ENCODE measurements at places on chromosomes 5 and 9.

- no peak for DNase-seq
Measured at GRCh38 chr9:91978740-91979414, 28.8 kb upstream of the ROR2 start.

GRCh38 chr5:112965733-112966306 lies 10.8 kb upstream of the DCP2 start:
- DNase-seq, result no peak

DNA sequence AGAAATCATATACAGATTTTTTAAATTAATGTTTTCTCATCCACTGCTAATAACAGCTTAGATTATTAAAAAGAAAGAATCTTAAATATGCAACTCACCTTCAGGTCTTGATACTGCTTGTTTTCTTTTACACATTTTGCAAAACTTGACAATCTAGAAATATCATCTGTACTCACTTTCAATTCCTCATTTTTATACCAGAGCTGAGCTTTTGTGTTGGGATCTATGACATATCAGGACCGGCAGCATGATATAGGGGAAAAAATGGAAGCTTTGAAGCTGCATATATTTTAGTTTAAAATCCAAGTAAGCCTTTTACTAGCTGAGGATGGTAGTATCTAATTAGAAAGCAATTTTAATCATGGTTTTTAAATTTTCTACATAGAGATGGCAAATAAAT lies 75.7 kb upstream of the SMARCA2 start:
- no peak for DNase-seq

- no peak for DNase-seq
Measured at GRCh38 chr5:39628348-39628747, 203.6 kb upstream of the DAB2 start.

DNA sequence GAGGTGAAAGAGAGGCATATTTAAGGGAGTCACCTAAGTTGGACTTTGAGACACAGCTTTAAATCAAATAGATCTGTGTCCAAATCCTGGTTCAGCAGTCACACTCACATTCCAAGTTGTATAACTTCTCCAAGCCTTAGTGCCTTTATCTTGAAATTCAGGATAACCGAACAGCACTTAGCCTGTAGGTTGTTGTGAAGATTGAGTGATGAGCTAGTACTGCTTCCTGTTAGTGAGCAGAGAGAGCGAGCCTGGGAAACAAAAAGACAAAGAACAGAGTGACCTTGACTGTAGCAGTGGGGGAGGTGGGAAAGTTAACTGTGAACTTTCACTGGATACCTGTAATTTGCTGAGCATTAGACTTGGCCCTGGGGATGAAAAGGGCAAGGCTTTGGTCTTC lies 22.4 kb downstream of the MAML1 start:
- no peak for DNase-seq

GRCh38 chr9:15977438-15977837 lies 424.6 kb downstream of the CCDC171 start:
- DNase-seq, result no peak

DNA sequence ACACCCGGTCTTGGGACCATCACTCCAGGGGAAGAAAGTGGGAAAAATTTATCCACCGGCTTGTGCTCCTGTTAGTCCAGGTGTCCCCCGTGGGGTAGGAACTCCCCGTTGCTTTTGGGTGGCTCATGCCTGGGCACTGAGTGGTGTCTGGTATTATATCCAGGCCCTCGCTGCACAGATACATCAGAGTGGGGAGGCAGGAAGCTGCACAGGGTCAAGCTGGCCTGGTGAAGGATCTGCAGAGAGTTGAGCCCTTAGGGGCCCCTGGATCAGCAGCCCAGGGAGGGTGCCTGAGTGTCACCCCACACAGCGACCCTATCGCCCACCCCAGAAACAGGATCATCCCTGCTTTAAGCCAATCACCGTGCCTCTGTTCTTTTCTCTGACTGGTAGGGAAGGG lies 24.4 kb upstream of the COL5A1 start:
- no peak for DNase-seq

DNA sequence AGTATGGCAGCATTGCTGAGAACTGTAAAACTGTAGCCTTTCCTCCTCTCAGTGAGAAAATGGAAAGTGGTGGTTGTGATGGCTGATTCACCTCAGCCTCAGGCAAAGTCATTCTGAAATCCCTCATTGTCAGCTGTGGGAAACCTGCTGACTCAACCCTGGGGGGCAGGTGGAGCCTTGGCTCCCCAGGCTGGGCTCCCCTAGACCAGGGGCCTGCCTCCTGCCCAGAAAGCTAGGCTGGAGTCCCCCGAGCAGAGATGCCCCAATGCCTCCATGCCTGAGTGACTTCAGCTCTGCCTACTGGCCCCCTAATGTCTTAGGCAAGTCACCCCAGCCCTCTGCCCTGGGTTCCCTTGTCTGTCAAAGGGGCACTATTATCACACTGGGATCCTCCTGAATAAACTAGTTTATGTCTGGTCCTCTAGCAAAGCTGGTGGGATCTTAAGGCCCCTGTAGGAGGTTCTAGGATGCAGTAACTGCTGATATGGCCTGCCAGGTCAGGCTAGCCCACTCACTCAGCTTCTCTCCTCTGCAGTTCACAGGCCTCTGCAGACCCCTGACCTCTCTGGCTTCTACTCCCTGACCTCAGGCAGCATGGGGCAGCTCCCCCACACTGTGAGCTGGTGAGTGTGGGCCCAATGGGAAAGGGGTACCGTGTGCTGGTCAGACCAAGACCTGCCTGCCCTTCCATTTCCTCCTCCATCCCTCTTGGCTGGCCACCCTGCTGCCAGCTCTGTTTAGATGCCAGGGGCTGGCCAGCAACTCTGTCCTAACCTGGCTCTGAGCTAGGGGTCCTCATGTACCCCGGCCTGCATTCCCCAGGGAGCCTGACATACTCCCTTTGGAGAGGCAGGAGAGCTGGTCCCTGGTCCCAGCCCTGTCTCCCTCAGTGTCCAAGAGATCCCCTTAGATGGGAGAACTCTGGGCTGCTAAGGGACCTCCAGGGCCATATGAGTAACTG lies 24.2 kb downstream of the TCF7 start:
- DNase-seq, result peak; percentile 51

DNA sequence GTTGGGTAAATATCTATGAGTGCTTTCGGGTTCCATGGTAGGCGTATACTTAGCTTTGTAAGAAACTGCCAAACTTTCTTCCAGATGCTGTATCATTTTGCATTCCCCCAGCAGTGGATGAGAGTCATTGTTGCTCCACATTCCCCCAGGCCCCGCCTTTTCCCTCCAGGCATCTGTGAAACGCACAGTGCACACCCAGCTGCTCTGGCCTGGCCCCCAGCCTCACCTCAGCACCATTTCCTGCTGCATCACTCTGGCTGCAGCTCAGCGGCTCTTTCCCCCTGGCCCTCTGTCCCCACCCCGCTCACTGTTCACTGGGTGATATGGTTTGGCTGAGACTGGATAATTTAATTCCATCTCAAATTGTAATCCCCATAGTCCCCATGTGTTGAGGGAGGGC lies 76.6 kb upstream of the SPTLC1 start:
- DNase-seq, result no peak

DNA sequence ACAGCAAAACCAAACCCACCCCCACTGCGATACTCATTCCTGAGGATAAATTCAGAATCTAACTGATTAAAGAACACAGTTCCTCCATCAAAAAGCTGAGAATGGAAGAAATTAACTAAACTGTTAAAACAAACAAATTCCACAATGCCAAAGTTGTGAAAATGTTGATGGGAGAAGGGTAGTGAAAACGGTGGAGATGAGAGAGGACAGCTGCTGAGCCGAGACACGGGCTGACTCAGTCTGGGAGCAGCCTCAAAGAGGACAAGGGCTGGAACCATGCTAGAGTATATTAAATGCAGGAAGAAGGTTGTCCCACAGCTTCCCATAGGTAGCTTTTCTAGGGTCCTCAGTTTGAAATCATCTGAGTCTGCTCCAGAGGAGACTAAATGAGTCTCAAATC lies 14.3 kb downstream of the ADAMTS12 start:
- no peak for DNase-seq

- DNase-seq, result no peak
Measured at GRCh38 chr5:13601112-13601511, 343.4 kb downstream of the DNAH5 start.

DNA sequence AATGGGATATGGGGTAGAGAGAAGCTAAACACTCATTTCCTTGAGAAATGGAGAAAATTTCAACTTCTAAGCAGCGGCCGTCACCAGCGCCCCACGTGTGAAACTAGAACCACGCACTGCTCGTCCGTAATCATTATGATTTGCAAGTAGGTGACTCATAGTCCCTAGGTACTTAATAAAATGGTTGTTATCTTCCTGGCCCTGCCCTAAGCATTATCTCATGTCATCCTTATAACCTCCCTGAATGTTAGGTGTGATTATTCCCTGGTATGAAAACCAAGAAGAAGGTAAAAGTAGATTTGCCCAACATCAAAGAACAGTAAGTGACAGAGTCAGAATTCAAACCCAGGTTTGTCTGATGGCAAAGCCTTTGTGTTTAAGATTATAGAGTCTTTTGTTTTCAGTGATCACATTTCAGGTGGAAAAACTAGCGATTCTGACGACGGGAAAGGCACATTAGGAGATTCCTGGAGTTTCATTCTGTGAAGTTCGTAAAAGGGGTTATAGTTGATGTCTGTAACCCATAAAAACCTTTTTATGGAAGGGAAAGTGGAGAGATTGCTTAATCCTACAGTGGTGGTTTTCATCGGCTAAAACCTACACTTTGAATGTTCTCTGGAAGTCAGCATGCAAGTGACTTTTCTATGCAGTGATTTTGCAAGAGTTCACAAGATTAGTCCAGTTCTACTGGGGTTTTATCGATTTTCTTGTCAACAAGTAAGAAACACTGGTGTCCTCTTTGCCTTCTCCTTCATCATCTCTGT lies 202.9 kb upstream of the WWC1 start:
- DNase-seq, result no peak

- no peak for DNase-seq
Measured at GRCh38 chr5:173730632-173731298, 114.3 kb upstream of the BOD1 start.

- no peak for DNase-seq
Measured at GRCh38 chr5:156758011-156758791, 91.9 kb upstream of the PPP1R2B start.

Measured in mesenteric fat pad (tissue), 1 donor.